Glomerular endothelial cell (primary cell): ENCODE measurements at places on chromosomes 12 and 14.

DNA sequence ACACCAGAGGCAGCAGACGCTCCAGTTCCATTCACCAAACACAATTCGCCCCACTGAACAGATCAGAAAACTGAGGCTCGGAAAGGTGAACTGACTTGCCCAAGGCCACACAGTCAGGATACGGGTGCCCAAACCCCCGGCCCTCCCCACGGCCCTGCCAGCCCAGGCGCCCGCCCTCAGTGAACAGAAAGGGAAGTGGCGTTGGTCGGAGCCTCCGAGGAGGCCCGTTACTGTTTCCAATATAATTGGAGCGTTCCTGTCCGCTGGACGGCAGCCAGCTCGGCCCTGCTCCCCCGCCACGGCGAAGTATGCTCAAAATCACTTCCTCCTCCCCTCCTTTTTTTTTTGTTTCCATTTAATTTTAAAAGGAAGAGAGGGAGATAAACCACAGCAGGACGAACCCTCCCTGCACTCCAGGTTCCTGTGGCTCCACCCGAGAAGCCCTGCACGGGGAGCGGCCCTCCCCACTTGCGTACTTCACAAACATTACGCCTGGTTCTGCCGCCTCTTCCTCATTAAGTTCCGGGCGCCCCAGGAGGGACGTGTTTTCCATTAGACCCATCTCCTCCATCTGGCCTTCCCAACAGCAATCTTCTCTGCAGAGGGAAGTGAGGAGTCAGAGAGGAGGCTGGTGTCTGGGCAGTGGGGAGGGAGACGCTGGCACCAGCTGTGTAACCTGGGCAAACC lies 61.1 kb downstream of the NCOR2 start:
- DNase-seq: no peak

- DNase-seq: no peak
These were observed 8.1 kb downstream of the PNP start for GRCh38 chr14:20477211-20477876.

- no peak for DNase-seq
These were observed 8.5 kb upstream of the STON2 start for GRCh38 chr14:81408595-81408994.

- DNase-seq: no peak
These were observed 251.6 kb downstream of the NUAK1 start for GRCh38 chr12:105887131-105887530.

DNA sequence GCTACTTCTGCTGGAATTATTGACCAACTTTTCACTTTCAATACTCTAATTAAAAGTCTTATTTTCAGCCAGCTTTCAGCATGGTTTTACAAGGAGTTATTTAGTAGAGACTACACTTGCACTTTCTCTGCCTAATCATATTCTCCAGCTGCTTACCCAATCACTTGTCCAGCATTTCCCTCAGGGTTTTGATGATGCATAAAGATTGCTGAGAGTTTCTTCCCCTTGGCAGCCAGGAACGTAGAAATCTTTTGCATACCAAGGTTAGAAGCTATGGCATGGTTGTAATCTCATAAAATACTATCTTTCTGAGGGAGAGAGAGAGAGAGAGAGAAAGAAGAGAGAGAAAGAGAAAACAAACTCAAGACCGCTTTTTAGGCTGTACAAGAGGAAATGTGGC lies 10.8 kb downstream of the OR4Q3 start:
- DNase-seq: no peak

DNA sequence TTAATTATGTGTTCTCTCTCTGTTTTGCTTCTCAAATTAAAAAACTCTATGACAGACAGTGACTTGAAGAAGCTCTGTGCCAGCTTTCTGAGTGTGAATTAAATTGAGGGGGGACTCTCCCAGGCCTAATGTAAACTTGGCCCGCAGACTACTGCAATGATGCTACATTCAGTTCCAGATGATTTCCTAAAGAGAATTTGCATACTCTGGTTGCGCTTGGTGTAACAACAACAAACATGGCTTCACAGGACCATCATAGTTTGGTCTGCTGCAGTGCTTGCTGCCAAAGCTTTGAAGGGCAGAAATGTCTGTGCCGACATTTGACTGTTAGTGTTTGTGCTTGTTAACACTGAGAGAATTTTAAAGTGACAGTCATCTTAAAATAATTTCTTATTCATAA lies 25.0 kb downstream of the CFAP54 start:
- no peak for DNase-seq

DNA sequence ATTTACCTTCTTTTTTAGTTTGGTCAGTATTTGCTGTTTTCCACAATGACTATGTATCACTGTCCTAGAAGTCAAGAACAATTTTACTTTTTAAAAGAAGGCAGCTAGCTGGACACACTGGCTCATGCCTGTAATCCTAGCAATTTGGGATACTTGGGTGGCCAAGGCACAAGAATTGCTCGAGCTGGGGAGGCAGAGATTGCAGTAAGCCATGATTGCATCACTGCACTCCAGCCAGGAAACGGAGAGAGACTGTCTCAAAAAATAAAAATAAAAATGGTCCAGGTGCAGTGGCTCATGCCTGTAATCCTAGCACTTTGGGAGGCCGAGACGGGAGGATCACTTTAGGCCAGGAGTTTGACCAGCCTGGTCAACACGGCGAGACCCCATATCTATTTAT lies 28.3 kb downstream of the MDM1 start:
- DNase-seq: no peak

- no peak for DNase-seq
These were observed 75.9 kb upstream of the KCNJ8 start for GRCh38 chr12:21850419-21850818.
